ENCODE measurements at places on chromosomes 16 and 17.
A peak's percentile ranks its signal among the peaks of the same experiment; 100 is the strongest.

DNA sequence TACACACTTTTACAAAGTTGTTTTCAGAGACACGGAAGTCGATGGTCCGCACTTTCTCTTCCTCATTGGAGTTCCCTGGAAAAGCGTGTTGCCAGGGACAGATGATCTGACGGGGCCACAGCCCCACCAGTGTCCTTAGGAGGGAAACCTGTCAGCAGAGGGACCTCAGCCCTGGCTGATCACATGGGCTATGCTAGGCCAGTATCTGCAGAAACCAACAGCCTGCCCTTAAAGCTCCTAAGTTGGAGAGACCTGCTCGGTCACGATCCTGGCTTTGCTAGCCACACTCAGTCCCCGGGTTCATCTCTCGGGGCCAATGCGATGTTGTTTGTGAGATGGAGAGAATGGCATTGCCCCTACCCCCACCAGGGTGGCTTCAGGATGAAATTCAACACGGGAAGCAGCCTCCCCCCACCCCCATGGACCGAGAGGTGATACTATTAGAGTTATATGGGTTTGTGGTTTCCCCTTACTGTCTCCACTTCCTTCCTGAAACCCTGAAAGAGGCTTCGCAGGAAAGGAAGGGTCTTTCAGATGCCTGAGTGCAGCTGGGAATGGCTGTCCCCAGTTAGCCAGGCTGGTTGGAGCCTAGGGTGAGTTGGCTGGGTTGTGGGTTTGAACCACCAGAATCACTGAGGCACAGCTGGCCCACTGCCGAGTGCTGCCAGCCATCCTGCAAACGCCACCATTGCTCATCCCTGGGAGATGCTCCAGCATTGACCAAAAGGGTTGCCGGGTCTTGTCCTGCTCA, 16.6 kb downstream of the RMI2 start:
- peak; percentile 7 for DNase-seq

- no peak for DNase-seq
Observed at GRCh38 chr16:14566599-14566998, 63.5 kb downstream of the PARN start.

- DNase-seq, result no peak
Observed at GRCh38 chr17:18263885-18264682, 3.6 kb downstream of the MIEF2 start.

GRCh38 chr16:71626858-71627213, 852 bp downstream of the MARVELD3 start:
- DNase-seq, result no peak

GRCh38 chr17:65346166-65346565, 209.0 kb downstream of the RGS9 start:
- no peak for DNase-seq

GRCh38 chr16:77833921-77834634, 45.7 kb downstream of the VAT1L start:
- DNase-seq, result no peak

- DNase-seq, result no peak
Observed at GRCh38 chr16:84826558-84826941, 6.8 kb downstream of the CRISPLD2 start.
